ENCODE measurements at places on chromosomes 6 and 20.

GRCh38 chr6:15507221-15507620 lies 155.6 kb downstream of the DTNBP1 start:
- DNase-seq = no peak

DNA sequence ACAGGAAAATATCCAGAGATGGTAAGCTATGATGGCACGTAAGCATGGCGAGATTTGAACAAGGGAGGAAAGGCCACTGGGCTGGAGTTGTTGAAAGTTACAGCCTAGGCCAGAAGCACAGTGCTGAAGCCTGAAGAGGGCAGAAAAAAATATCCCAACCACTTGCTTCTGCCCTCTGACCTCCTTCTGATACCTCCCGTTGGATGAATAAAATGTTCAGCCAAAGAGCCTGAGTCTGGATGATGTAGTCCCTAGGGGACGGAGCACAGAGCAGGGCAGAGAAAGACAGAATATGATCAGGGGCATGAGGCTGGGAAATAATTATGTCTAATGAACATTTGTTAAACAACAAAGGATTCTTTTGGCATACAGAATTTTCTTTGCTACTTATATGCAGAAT lies 19.7 kb downstream of the KLHL31 start:
- no peak for DNase-seq

DNA sequence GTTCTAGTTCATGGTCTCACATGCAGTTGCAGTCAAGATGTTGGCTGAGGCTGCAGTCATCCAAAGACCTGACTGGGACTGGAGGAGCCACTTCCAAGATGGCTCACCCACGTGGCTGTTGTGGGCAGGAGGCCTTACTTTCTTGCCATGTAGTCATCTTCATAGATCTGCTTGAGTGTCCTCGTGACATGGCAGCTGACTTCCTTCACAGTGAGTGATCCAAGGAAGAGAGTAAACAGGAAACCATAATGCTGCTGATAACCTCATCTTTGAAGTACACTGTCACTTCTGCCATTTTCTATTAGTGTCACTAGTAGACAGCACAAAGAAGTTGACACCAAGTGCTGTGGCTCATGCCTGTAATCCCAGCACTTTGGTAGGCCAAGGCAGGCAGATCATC lies 40.1 kb upstream of the AKIRIN2 start:
- peak; percentile 10 for DNase-seq

DNA sequence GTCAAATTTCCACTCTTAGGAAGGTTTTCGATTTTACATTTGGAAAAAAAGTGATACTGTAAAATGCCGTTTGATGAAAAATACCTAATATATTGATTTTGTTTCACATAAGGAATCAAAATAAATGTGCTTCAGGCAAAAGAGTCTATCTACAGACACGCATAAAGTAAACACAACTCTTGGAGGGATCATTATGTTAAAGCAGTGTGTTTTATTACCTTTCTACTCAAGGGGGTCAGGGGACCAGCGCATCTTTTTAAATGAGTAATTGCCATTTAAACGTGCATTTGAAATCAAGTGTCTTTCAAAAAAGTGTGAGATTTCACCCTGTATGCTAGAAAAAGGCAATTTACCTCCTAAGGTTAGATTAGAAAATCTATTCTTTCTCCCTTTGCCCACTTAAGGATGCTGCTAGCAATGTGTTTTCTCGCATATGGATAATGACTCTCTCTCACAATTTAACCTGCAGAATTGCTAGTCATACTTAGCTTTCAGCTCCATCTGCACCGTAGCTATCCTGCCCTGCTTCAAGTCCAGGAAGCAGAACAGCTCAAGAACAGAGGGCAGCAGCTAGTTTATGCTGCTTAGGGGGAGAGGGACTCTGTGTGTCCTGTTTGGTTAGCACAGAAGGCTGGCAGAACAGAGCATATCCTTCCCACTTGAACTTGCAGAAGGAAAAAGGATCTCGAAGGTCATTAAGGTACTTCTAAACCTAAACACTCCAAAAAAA lies 35.0 kb downstream of the NKAIN2 start:
- no peak for DNase-seq

DNA sequence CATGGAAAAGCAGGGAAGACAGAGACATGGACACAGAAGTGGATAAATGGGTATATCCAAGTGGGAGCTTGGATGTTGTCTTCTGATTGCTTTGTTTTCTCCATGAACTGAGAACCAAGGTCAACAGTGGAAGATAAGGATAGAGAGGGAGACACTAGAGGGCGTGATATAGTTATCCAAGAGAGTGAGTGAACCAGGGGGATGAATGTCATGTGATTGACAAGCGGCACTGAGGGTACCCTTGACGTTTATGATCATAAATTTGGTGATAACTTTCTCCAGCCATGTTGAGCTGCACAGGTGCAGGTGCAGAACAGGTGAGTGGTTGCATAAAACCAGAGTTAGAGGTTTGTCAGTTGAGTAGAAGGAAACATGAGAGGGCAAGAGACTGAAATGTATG lies 20.7 kb downstream of the EBF4 start:
- DNase-seq = no peak

DNA sequence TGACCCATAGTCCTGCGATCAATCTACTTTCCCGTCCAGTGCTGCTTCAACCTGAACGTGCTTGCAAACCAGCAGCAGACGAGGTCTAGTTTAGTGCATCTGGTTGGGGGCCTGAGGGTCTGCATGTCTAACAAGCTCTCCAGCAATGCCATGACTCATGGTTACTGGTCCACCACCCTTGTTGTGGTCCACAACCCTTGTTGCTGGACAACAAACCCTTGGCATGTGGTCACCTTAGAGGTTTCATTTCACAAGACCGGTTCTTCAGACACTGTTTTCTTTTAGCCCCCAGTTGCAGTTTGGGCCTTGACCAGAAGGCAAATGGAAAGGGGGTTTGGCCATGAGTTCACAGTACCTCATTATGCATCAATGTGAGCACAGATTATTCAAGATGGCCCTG lies 424.8 kb downstream of the QKI start:
- DNase-seq = no peak

GRCh38 chr6:53426667-53427270 lies 78.0 kb upstream of the ELOVL5 start:
- no peak for DNase-seq

DNA sequence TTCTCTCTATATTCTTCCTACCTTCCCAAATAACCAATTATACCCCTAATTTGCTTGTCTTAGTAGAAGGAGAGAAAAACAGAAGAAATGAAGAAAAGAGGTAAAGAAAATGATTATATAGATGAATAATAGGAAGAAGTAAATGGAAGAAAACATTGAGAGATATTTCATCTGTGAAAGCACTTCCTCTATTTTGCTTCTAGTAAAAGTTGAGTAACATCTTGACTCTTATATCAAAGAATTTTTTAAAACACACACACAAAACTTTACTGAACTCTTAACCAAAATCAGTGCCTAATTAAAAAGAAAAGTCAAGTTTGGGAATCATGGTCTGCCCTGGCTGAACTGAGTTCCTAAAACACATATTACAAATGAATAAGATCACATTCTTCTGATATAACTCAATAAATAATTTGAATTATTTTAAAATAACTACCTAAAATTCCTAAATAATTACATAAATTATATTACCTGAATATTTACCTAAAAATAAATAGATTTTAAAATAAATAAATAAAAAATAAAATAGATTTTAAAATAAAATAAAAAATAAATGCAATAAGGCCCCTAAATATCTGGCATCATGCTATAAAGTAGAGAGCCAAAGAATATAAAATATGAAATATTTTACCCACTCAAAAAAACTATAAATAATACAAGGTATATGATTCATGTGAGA lies 8.8 kb downstream of the SLC17A2 start:
- DNase-seq = no peak

GRCh38 chr6:36757206-36757605 lies 59.6 kb downstream of the RAB44 start:
- DNase-seq = no peak

DNA sequence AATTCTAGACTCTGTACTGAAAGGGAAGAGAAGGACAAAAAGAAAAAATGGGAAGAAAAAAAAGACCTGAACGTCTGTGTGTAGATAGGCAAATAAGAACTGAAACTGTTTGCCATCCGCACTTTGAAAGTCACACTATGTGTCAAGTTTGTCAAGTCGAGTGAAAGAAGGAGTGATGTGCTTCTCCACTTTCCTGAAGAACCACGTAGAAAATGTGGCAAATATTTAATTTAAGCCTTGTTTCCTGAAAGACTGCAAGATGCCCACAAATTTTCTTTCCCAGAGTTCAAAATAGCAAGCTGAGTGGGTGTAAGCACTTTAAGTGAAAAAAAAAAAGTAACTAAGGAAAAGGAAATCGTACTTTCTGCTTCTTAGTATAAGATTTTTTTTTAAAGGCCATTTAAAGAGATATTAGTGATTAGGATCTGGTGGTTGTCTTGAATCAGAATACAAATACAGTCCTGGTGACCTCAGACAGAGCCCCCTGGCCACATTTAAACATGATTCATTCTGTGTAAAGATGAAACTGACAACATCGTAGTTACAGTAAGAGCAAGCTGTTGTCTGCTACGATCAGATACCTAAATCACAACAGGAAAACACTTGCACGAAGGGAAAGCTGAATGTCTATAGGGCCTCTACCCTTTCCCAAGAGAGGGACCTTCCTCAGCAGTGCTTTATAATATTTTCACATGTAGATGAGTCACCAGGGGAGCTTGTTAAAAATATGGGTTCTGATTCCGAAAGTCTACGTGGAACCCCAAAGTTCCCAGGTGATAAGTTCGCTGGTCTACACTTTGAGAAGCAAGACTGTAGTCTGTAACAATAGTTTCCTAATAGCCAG lies 102.3 kb downstream of the HIVEP2 start:
- DNase-seq = no peak

DNA sequence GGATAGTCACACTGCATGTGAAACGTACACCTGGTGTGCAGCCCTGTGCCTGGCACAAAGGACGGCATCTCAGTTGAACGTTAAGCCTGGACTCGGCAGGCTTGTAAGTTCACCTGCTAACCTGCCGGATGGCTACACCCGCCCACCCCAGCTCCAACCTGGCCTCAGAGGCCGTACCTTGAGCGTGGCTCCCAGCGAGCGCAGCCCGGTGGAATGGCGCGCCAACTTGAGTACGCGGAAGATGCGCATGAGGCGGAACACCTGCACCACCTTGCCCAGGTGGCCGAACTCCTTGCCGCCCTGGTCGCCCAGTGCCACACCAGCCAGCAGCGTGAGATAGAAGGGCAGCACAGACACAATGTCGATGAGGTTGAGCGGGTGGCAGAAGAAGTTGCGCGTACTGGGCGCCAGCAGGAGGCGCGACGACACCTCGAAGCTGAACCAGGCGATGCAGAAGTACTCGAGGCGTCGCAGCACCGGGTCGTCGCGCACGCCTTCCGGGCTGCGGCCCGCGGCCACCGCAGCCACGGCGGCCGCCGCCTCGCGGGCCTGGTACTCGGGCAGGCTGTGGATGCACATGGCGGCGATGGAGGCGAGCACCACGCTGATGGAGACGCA lies 3.3 kb downstream of the KCNS1 start:
- peak; percentile 37 for DNase-seq

GRCh38 chr6:6176586-6177228 lies 143.8 kb downstream of the F13A1 start:
- DNase-seq = no peak

GRCh38 chr6:147881432-147881831 lies 372.9 kb downstream of the SAMD5 start:
- DNase-seq = no peak

DNA sequence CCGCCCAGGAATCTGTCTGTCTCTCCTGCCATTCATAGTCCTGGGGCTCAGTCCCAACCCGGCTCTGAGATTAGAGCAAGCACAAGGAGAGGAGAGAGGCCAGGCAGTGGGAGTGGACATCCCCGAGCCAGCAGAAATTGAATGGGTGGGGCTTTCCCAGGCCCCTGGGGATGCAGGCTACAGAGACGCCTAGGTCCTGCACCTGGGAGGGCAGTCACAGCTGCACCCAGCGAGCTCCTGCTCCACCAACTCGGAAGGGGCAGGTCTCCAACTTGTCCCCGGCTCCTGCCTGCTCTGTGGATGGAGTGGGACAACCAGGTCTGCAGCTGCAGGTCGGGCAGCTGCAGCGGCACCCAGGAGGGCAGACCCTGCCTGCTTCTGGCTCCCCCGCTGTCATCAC lies 11.1 kb upstream of the AIG1 start:
- DNase-seq = no peak

- no peak for DNase-seq
These were observed 101.0 kb downstream of the KIF16B start for GRCh38 chr20:16472045-16472872.

GRCh38 chr6:119934816-119935215 lies 585.3 kb upstream of the MAN1A1 start:
- DNase-seq = no peak

GRCh38 chr6:138291849-138292181 lies 73.5 kb upstream of the PBOV1 start:
- no peak for DNase-seq

- DNase-seq = no peak
These were observed 29.1 kb downstream of the SLC13A3 start for GRCh38 chr20:46622165-46622564.

GRCh38 chr6:81148751-81149150 lies 603.7 kb downstream of the TENT5A start:
- DNase-seq = no peak

DNA sequence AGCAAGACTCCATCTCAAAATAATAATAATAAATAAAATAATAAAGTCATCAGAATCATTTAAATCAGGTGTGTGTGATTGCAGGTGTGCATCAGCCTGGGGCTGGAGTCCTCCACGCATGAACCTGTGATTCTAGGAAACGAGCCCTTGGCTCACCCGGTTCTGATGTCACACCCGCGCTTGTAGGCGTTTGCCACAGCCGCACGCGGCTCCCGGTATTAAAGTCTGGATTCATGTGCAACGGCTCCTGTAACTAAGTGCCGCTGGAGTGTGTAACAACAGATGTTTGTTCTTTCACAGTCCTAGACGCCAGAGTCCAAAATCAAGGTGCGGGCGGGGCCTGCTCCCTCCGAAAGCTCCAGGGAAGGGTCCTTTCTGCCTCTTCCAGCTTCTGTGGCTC lies 45.2 kb downstream of the KCNQ2 start:
- no peak for DNase-seq

GRCh38 chr6:37725957-37726356 lies 28.3 kb upstream of the MDGA1 start:
- no peak for DNase-seq

DNA sequence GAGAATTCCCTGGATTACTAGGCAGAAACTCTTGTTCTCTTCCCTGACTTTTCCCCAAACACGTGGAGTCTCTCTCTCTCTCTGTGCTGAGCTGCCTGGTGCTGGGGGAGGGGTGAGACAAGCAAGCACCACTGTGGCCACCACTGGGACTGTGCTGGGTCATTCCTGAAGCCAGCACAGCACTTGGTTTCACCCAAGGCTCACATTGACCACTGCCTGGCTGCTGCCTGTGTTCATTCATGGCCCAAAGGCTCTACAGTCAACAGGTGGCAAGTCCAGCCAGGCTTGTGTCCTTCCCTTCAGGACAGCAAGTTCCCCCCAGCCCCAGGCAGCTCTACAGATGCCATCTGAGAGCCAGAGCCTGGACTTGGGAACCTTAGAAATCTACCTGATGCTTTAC lies 92.2 kb downstream of the CTNNBL1 start:
- DNase-seq = no peak
